ENCODE measurements at places on chromosomes 5 and 9.

GRCh38 chr9:137515338-137515724 lies 34.9 kb downstream of the PNPLA7 start:
- no peak for DNase-seq

GRCh38 chr5:147904110-147904509 lies 2.2 kb downstream of the C5orf46 start:
- DNase-seq = no peak

DNA sequence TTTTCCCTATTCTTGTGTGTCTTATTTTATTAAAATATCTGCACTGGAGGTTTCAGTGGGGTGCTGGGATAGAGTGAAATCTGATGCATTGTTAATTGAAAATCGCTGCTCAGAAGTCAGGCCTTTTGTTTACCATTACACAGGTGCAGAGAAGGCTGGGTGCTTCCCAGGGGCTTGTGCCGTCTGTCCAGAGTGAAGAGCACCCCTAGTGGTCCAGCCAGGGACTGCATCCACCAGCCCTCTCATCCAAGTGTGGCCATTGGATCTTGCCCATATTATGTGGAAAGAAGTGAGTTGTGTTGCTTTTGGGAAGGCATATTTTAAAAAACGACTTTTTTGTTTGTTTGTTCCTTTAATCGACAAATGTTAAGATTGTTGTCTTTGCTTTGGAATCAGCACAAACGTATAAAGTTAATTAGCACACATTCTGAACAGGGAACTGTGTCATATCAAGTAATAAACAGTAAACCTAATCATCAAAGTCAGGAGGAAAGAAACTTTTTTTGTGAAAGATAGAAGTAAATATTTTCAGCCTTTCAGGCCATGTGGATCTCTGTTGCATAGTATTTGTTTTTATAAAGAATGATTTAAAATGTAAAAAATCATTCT lies 315.6 kb downstream of the MTRR start:
- no peak for DNase-seq

DNA sequence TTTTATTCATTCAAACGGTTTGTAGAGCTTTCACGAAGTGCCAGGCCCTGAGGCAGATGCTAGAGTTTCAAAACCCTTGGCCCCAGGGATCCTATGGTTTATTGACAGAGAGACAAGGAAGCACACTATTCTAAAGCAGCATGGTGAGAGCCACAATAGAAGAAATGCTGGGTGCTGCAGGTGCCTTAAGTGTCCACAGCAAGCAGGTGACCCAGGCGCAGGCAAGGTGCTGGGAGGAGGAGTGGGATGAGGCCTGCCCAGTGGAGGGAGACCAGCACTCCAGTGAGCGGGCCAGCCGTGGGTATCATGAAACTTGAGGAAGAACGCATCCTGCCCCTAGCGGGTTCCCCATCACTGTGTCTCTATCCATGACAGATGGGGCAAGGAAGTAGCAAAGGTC lies 71.0 kb downstream of the OSMR start:
- no peak for DNase-seq

GRCh38 chr5:16690243-16690852 lies 73.6 kb upstream of the RETREG1 start:
- DNase-seq = no peak

DNA sequence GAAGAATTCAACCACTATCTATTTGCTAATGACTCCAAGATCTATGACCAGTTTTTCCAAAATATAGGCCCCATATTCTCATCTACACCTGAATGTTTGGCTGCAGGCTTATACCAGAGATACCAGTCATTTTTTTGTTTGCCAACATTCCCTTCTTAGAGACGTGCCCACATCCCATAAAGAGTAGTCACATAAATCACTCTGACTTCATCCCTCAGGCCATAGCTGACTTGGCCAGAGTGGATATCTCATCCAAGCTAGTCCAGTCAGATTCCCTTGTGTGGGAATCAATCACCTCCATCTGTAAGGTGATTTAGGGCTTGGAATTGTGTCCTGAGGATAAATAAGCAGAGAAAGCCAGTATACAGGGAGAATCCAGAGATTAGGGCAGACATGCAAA lies 124.3 kb upstream of the SLC24A2 start:
- DNase-seq = no peak

GRCh38 chr5:31470608-31471007 lies 61.3 kb downstream of the DROSHA start:
- DNase-seq = no peak

DNA sequence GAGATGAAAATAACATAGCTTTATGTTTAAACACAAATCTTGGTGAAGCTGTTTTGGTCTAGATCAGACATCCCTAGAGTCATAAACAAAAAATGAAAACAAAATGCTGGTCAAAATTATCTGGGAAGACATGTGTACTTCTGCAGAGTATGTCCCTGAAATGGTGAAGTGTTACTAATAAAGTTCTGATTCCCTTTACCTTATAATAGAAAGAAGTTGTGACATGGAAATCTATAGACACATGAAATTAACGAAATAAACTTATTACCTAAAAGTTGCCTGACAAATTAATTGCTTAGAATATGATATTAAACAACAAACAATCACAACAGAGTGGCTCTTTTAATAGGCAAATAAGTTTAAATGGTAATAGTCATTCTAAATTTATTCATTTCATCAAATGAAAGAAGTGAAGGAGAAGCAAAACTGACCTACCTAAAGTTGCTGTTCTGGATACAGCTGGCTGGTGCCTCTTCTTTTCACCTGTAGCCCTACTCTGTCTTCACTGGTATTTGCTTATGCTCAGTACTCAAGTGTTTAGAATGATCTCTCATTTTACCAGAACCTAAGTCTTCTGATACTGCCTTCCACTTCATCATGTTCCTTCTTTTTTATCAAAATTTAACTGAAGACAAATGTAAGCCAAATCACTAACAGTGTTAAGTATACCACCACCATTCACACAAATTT lies 38.8 kb downstream of the FNIP1 start:
- DNase-seq = no peak

DNA sequence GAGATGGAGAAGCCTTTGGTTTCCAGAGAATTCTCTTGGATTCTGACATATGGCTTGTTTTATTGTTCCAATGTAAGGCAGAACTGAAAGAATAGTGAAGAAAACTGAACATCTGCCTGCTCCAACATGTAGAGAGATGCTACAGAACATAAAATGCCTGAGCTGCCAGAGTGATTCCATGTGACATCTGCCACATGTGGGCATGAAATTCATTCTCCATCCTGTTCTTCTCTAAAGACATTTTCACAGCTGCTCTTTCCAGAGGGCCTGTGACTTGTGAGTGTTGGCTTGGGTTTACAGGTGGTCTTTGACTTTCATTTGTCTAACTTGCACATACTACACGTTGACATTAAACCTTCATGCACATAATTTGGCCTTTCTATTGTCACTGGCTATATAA lies 33.7 kb upstream of the TXN start:
- no peak for DNase-seq

DNA sequence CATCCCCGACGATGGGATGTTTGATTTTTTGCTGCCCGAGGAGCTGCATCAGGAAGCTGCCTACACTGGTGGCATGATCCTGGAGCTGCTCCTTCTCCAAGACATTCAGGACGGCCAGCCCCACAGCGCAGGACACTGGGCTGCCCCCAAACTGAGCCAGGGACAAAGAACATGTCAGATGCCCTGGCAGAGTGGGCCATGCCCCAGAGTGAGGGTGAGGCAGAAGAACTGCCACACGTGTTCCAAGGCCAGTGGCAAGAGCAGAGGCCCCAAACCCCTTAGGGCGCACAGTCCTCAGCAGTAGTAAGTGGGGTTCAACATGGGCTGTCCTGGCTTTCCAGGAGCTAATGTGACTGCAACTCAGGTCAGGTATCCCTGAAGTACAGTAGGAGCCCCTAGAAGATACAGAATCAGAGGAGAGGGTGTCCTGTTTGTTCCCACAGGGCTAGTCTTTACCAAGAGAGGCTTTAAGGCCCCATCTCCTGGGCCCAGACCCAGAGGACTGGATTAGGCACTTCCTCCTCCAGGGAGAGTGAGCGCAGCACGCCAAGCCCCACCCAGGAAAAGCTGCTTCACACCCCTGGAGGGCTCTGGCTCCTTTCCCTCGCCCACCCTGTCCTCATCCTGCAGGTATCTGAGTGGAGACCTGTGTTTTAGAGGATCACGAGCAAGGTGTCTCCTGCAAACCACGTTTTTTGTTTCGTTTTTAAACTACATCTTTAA lies 11.1 kb downstream of the HNRNPAB start:
- DNase-seq = no peak

GRCh38 chr9:120901755-120902568 lies 24.6 kb downstream of the TRAF1 start:
- DNase-seq = no peak

- DNase-seq = no peak
Observed at GRCh38 chr9:69760278-69760610, 433 bp upstream of the PTAR1 start.

- no peak for DNase-seq
Observed at GRCh38 chr5:141805874-141806595, 72.2 kb downstream of the PCDH1 start.

Measured in stimulated activated CD4-positive, alpha-beta T cell treated with anti-CD3 and anti-CD28 coated beads, Interleukin-1b, Interleukin-23, amount 100 ng/mL, for 1 hour (primary cell).